ENCODE measurements at places on chromosomes 7 and 10.
A peak's percentile ranks its signal among the peaks of the same experiment; 100 is the strongest.

DNA sequence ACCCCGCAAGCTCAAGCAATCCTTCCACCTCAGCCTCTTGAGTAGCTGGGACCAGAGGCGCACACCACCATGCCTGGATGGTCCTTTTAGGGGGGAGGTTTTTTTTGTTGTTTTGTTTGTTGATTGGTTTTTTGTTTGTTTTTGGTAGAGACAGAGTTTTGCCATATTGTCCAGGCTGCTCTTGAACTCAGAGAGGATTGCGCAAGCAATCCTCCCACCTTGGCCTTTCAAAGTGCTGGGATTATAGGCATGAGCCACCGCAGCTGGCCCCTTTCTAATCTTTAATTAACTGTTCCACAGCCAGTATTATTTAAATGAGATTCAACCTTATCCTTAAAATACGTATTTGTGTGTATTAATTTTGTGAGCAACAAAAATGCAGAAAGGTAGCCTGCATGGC lies 65.8 kb downstream of the SLC13A1 start:
- DNase-seq = no peak

DNA sequence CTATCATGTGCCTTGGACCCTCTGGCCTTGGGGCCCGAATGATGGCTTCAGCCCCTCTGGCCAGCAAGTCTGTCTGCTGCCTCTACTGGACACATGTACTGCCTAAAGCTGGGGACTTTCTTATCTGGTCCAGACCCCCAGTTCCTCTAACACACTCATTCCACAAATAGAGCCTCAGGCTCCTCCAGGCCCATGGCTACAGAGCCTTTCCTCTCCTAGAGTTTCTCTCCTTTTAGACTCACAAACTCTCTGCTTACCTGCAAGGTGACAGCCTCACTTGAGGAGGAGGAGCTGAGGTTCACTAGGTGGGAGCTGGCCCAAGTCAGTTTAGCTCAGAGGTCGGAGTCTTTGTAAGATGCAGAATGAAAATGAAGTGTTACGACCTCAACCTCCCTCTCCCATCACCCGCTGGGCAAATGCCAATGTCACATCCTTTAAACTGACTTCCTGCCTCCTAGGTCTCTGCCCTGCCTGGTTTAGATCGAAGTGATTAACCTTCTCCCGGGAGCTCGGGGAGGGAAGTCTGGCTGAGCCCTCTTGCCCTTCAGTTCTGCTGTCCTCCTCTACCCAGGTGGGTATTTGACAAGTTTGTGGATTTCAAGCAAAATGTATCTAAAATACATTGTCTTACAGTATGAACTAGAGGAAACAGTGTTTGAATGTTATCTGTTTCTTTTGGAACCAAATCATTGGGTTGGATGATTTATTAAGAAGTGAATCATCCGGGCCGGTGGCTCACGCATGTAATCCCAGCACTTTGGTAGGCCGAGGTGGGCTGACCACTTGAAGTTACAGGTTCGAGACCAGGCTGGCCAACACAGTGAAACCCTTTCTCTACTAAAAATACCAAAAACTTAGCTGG lies 71.9 kb upstream of the TNS3 start:
- no peak for DNase-seq

- DNase-seq = no peak
Measured at GRCh38 chr10:82392533-82392932, 517.5 kb downstream of the NRG3 start.

DNA sequence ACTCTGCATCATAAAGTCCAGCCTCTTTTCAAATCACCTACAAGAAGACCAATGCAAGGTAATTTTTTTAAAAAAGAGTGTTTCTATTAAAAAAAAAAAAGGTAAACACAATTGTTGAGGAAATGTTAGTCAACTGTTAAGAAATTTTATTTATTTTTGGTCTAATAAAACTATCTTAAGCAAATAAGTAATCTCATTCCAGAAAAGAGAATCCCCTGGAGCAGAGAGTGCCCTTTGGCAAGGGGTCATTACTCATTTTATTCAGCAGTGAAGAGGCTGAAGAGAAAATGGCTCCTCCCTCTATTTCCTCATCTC lies 63.4 kb upstream of the GSDME start:
- no peak for DNase-seq

DNA sequence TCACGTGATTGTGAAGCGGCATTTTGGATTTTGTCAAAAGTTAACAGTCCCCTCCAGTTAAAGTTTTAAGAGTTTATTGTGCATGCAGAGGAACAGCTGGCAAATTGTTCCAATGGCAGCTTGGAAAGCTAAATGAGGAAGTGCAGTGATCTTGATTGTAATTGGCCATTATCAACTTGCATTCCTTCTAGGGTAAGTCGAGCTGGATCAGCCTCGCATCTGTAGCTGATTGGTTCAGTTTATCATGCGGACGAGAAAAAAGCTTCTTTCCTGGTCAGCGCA lies 566 bp downstream of the ZNF789 start:
- DNase-seq = no peak

DNA sequence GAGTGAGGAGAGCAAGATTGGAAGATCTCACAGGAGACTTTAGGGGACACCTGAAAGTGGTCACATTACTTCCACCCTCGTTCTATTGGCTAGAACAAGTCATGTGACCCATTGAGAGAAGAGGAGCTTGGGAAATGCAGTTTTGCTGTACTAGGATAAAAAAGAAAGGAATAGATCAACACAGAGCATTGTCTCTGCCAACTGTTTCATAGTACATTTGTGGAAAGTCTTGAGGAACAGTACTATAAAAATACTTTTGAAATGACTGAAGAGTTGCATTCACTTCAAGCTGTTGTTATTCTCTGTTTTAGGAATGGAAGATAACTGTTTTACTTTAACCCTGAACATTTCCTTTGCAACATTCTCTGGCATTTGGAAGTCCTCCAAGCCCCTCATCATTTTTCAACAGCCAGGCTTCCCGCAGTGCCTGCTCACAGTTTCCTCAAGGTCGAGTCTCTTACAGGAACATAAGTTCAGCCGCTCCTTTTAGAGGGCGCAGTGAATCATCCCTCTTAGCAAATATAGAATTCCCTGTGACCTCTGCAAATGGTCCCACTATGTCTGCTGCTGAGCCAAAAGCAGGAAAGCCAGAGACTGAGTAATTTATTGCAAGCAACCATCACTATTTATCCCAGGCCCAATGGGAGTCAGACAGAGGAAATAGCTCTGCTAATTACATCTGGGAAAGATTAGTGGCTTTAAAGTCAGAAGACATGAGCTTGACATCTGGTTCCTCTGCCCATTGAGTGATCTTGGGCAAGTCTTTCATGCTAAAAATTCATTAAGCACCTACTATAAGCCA lies 40.7 kb downstream of the MRPL32 start:
- no peak for DNase-seq

GRCh38 chr7:133836666-133837065 lies 290.5 kb upstream of the LRGUK start:
- DNase-seq = no peak

DNA sequence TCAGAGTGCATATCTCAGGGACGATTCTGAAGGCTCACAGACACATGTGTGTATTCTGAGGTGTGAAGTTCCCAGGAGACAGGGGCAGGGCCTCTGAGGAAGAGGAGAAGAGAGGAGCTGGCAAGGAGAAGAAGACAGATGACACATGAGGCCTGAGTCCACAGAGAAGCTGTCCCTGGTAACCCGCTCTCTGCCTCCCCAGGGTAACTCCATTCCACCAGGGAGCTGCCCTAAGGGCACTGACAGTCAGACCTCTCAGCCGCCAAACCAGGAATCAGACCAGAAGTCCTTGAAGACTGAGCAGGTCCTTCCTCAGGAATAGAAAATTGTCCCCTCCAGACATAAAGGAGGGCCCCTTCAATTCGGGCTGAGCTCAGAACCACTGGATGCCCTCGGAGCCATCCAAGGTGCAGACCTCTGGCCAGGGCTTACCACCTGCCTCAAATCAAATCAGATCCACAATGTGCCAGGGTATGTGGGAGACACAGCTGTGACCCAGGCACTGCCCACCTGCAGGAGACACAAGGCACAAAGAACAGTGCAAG lies 57.4 kb downstream of the TLL2 start:
- DNase-seq = no peak

DNA sequence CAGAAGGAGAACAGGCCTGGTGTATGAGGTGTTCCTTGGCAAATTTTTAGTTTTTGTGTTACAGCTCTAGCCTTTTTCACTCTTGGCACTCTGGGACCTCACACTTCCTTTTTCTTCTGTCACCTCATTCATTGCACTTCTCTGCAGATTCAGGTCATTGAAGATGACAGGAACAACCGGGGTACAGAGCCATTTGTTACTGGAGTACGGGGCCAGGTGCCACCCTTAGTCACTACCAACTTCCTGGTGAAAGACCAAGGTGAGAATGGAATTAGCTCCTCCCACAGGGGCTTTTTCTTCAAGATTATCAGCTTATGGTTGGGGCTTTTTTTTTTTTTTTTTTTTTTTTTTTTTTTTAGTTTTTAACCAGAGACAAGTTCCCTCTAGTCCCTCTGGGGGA lies 18.5 kb upstream of the CHCHD1 start:
- DNase-seq = no peak

DNA sequence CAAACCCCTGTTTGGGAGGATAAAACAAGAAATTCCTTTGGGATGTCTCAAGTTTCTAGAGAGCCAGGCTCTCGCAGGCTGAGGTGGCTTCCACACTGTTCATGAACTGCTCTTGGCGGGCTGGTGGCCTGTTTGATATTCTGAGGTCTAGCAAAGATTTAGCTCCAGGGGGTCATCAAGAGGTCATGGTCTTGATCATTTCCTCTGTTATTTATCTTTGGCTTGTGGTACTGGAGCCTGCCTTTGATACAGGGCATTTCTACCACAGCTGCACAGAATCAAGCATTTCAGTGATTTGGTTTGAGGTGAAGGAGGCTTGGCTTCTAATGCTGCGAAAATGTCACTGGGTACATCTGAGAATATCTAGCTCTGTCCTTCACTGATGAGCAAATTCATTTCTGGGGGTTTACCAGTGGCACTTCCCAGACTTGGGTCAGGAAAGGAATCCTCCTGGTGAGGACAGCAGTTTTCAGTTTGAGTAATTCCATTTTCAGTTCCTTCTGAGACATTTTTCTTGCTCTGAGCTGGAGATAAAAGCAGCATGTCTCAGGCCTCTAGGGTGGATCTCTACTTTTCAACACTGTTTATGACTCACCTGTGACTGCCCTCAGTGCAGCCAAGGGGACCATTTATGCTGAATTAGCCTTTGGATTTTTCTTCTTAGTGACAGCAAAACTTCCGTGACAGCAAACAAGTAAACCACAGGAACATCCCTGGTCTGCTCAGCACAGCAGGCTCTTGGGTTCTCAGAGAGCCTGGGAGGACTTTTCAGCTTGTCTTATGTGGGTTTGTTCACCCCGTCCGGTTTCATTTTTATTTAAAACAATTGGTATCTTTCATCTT lies 312.0 kb downstream of the RNLS start:
- DNase-seq = peak; percentile 84

DNA sequence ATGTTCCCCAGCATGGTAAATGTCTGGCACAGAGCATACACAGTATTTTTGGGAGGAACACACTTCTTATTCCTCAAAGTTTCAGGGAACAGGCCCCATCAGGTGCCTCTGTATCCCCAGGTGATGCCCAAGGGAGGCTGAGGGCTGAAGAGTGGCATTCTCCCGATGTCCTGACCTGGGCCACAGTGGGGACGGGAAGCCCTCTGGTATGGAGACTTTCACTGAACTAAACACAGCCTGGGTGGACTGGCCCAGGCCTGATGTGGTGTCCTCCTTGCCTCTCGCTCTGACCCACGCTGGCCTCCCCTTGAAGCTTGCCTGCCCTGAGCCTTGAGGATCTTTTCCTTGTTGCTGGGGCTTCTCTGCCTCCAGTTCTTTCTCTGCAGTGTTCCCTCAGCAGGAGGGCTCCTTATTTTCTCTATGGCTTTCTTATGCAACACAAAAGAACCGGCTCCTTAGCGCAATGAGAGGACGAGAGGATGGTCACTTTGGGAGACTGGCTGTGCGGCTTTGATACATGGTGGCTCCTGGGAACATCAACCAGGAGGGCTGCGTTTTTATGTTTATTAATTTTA lies 157.5 kb upstream of the TNS3 start:
- no peak for DNase-seq

DNA sequence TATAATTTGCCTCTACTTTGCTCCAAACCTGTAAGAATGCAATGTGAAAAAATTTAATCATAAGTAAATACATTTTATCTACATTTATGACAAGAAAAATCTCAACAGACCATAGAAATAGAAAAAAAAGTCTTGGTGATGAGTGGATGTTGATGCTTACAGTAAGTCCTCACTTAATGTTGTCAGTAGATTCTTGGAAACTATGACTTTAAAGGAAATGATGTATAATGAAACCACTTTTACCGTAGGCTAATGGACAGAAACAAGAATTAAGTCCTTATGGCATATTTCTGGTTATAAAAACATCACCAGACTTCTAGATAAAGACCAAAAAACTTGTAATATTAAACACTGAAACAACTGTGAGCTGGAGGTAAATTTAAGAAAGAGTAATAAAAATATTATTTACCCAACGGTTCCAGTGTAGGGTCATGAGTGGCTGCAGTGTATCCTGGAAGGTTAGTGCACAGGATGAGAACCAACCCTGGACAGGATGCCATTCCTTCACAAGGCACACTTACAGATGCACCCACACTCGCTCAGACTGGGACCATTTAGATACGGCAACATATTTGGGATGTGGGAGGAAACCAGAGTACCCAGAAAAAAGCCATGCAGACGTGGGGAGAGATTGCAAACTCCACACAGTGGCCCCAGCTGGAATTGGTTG lies 76.3 kb downstream of the GLCCI1 start:
- DNase-seq = no peak

- DNase-seq = no peak
Measured at GRCh38 chr7:117489911-117490310, 10.1 kb downstream of the CFTR start.

GRCh38 chr7:20304366-20304765 lies 26.3 kb upstream of the ITGB8 start:
- no peak for DNase-seq

GRCh38 chr10:95253686-95254085 lies 37.1 kb downstream of the PDLIM1 start:
- no peak for DNase-seq

DNA sequence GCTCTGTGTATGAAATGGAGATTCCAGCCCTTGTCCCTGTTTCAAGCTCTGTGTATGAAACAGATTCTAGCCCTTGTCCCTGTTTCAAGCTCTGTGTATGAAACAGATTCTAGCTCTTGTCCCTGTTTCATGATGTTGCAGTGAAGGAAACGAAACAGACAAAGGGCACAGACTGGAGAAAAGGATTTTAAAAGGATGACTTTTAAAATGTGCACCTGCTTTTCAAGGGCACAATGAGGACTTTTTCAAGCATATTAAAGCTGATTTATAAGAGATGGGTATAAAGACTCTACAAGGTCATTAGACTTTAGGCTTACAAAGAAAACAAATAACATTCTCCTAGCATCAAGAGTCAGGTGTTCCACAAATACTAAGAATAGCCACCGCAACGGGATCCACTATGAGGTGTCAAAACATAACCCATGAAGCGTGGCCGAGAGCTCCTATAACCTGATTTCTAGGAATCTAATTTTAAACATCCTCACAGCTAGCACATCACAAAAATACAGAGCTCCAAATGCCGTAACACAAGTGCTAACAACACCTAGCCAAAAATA lies 29.0 kb downstream of the DIP2C start:
- DNase-seq = no peak

Data from GM06990 (cell line).